Hematopoietic multipotent progenitor cell treated with erythropoietin and hydrocortisone succinate and interleukin-3 and kit ligand, for 6 days (in vitro differentiated cells): ENCODE measurements at places on chromosomes 2 and 18.

DNA sequence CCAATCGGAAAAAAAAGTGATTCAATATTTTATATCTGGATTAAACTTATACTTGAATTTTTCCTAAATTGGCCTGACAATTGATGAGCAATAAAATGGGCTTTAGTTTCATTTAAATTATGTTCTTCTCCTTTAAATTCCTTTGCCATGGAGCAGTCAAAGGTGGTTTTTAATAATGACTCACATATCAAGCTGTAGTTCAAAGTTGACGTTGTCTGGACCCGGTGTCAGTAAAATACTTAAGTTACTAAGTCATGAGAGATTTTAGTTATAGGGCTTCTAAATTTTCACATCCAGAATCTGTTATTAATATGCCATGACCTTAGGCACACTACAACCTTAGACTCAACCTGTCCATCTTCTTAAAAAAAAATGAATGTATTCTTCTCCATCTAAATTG lies 62.5 kb downstream of the CDH2 start:
- no peak for DNase-seq

DNA sequence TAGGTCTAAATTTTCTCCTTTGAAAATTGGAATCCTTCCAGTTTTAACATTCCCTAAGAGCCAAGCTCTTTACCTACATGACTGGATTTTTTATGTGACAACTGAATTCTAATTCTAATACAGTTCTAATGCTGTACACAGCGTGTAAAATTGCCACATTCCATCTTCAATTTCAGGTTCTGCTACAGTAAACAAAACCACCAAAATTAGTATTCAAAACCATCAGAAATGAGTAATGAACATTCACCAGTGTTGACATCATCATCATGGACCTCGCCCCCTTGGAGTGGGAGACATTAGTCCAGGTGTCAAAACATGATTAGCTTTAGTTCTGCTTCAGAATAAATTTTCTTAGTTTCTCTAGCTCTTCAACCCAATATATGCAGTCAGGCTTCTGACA lies 133.6 kb downstream of the MBD2 start:
- no peak for DNase-seq

DNA sequence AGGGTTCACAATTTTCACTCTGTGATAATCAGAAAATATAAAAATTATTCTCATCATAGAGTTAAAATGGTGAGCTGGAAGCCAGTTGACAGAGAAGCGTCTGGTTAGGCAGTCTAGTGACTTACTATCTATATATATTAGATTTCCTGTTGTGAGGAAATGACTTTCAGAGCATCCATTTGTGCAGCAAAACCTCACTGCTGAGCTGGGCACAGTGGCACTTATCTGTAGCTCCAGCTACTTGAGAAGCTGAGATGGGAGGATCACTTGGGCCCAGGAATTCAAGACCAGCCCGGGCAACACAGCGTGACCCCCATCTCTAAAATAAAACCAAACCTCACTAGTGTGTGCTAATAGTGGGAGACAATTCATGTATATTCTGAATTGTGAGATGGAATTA lies 7.2 kb upstream of the KIAA2012 start:
- DNase-seq: peak; percentile 26

GRCh38 chr2:11681722-11682589 lies 12.0 kb upstream of the NTSR2 start:
- peak; percentile 49 for DNase-seq

DNA sequence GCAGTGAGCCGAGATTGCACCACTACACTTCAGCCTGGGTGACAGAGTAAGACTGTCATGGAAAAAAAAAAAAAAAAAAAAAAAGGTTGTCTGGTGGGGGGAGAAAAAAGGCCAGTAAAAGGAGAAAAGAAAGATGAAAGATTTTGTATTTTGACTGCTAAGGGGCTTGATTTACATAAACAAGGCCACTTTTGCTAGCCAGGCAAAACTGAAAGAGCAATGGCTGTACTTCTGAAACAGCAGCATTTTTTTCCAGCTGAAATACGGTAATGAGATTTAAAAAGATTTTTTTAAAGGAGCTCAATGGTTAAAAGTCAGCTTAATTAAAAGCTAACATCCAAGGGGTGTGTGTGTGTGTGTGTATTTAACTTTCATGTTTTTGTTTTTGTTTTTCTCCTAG lies 11.3 kb upstream of the OXER1 start:
- no peak for DNase-seq

- no peak for DNase-seq
Observed at GRCh38 chr18:63046375-63046774, 273.2 kb downstream of the BCL2 start.

GRCh38 chr2:14127765-14128164 lies 504.8 kb upstream of the LRATD1 start:
- no peak for DNase-seq

- no peak for DNase-seq
Observed at GRCh38 chr2:200403814-200404213, 97.3 kb downstream of the SPATS2L start.

DNA sequence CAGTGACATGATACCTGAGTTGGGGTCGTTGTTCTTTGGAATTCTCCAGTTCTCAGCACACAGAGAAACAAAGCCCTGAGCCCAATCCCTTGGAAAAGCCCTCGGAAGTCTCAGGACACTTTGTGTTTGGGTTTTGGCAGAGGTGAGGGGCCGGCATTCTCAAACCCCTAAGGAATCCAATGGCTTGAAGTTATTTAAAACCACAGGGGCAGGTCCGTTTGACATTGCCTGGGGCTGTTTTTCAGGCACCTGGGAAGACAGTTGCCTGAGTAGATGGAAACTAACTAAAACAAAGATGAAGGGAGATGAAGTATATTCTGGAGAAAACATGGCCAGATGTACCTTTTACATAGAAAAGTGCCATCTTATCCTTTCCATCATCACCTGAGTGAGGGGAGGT lies 22.5 kb upstream of the OTOF start:
- DNase-seq: no peak

DNA sequence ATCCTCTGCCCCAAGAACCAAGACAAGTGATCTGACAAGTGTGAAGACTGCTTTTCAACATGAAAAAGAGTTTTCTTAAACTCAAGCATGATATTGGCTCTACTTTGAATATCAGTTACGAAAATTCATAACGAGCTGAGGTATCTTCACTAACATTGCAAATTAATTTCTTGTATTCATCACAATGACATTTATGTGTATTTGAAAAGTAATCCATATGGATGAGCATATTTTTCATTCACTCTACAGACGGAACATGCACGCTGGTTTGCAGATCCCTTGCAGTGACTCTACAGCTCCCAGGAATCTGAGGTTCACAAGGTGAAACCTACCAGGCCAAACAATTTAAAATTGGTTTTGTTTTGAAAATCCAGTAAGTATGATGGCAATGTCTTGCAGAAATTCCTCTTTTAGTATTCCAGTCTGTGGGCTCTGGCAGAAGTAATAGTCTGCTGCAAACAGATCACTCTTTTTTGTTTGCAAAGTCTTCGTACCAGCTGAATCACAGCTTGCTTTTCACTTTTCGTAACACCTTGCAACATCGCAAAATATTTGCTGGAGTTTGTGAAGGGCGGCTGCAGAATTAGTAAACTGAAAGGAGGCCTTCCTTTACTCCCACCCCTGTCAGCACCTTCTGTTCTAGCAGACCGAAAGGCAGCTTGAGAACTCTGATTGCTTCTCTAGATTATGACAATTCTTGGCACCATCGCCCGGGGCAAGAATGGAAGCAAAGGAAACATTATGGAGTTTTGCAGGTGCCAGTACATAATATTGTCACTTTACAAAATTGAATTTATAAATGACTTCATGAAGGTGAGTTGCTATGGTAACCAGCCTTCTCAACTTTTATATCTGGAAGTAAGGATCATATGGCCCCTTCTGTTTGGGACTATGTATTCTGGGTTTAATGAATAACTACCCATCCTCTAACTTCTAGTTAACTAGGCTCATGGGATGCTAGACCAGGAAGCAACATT lies 168.7 kb downstream of the TMEM247 start:
- no peak for DNase-seq

DNA sequence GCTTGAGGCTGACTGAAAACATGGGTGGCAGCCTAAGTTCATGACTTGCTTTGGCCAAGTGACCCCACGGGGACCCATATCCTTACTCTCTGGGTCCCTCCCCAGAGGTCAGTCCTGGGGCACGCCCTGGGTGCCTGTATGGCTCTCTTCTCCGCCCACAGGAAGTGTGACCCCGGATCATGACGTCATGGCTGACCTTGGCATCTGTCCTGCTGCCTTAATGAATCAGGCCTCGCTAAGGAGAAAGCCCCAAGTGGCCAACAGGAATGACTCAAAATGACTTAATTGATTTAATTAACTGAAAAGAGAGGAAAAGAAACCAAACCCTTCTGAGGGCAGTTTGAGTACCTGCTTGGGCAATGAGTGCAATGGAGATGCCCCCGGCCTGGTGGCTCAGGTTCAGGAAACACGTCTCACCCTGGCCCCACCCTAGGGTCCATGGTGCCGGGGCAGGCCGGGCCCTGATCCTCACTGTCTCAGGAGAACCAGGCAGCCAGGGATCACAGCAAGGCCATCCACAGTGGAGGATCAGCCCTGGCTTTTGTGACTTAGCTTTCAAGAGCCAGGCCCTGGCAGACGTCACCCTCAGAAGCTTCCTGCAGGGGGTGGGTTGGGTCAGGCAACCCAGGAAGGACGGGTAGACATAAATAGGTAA lies 112.0 kb downstream of the CYP26B1 start:
- no peak for DNase-seq

DNA sequence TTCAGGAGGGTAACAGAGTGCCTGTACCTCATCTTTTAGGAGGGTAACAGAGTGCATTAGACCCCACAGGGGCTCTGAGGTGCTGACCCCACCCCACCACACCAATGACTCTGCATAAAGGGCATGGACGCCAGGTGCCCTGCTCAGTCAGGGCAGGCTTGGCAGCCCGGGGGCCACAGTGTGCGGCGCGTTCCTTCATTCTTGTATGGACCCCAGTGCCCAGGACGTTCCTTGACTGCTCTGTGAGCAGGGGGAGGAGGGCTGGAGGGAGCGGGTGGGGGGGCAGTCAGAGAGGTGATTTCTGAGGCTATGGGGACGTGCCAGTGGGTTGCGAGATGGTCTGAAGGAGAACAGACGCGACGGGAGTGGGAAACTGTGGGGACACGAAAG lies 168.7 kb upstream of the NCK2 start:
- no peak for DNase-seq

DNA sequence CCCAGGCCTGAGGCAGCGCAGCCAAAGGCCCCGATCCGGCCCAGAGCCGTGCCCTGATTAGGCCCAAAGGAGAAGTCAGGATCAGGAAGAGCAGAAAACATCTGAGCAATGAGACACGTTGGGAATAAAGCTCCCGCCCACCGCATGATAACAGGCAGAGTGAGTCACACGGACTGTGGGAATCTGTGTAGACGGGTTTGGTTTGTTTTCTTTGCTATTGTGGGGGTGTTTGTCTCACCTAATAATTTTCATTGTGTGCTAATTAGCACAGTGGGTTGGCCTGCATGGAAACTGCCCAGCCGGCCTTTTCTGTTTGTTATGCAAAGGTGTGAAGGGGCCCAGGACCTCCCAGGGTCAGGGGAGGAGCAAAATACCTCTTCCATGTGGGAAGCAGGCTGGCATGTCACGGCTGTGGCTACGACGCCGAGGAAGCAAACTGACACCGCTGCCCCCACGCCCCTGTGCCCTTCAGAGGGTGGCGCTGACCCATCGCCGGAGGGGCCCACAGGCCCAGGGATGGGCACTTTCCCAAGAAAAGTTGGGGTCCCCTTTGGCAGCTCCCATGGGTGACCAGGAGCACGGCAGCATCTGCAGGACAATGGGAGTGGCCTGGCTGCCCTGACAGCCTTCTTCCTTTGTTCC lies 68.4 kb upstream of the CTDP1 start:
- no peak for DNase-seq

DNA sequence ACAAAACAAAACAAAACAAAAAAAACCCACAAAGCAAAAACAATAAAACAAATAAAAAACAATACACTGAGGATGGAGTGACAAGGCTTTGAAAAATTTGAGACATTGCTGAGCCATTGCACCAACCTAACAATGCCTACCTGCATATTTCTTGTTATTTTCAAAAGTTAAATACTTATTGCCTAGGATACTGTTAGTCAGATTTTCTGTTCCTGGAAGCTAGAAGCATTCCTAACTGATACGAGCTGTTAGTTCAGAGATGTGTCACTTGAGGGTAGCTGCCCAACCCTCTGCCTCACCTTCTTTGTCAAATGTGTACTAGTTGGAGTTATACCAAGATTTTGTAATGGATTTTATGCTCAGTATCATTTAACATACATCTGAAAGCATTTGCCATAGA lies 187.2 kb downstream of the TXNL1 start:
- no peak for DNase-seq

DNA sequence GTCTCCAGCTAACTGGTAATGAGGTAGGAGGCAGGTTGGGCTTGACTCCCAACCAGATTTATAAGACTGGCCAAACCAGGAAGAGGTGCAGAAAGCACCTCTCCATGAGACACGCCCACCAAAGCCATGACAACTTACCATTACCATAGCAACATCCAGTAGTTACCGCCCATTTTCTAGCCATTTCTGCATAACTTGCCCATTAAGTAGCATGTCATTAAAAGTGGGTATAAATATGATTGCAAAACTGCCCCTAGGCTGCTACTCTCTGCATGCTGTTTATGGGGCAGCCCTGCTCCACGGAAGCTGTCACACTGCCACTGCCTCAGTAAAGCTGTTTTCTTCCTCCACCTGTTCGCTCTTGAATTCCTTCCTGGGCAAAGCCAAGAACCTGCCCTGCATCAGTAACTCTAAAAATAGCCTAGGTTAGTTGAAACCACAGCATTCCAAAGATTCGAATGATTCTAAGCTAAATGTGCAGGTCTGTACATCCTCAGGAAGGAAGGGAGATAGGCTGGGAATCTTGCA lies 131.9 kb downstream of the ATL2 start:
- DNase-seq: peak; percentile 12

DNA sequence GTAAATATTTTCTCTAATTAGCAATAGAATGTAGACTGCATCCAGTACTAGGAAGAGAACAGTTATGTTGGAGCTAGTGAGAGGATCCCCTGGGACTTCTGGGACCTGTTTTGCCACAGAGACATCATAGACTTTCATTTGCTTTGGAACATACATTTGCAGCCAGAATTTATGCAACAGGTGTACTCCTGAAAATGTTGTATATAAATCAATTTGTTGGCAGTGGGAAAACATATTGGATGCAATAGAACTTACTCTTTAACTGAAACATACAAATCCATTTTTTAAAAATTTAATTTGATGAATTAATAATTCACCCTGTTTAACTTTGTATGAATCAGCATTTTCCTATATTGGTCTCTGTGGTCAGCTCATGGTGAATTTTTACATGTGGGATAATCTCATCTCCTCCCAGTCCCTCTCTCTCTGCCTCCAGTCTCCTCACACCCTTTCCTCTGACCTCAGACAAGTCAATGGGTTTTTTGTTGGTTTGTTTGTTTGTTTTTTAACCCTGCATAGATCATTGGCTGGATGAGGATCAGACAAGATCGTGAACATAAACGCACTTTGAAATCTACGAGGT lies 263.0 kb downstream of the LPIN1 start:
- DNase-seq: peak; percentile 44

- DNase-seq: no peak
Observed at GRCh38 chr2:238852206-238852869, 4.5 kb downstream of the TWIST2 start.
